ENCODE measurements at places on chromosomes 2 and 18.

DNA sequence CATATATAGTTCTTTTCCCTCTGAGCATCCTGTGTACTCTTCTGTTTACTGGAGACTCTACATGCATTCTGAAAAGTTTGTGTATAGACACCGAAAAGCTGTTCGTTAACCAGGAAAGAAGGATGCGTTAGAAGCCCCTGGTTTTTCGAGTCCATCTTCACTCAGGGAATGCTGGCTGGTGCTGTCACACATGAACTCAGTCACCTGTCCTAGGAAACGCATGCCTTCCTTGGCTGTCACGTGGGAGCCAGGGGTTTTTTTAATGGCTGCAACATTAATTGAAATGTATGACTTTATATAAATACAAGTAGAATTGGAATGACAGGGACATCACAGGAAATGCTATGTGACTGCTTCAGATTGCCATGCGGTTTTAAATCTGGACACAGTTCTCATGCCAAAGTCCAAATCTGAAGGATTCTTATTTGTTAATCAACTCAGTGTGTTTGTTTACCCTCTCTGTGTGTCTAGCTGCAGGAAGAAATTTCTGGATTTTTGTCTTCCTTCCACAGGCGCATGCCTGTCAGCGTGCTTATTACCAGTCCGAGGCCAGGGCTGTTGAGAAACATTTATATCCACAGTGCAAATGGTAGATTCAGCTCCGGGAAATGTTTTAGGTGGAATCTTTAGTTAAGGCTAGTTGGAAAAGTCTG is 2.6 kb downstream of the RAMP1 start:
- DNase-seq, result no peak

- no peak for DNase-seq
Observed at GRCh38 chr2:239558661-239559060, 157.8 kb upstream of the HDAC4 start.

GRCh38 chr2:145654746-145655145 is 1134.8 kb upstream of the ZEB2 start:
- DNase-seq, result no peak

DNA sequence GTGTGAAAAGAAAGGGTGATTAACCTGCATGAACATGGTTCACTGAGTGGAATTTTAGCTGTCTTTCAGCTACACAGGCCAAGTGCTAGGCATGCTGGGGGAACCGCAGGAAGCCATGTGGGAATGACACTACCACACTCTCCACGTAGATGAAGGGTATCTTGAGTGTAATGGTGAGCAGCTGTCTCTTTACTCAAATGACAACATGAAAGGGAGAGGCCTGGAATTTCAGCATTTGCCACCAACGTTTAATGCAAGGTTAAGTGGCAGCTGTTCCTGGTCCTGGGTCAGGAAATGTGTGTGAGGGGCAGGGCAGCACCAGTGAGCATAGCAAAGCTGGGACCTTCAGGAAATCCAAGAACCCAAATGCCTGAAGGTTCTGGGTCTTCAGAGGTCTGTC is 588.4 kb downstream of the SLC4A3 start:
- DNase-seq, result no peak

DNA sequence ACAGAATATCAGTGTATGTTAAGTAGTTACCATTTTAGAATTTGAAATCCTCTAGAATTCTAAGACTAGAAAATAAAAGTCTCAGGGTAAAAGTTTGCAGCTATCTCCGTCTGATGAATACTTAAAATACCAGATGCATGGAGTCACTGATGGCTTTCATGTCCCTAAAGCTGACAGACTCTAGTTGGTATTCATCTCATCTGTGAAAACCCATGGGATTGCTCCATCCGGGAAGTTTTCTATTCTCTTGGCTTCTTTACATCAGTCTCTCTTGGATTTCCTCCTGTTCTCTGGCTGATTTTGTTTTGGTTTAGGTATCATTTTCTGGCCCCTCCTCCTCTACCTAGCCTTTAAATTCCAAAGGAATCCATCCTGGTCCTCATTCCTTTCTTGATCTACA is 465.6 kb upstream of the POU3F3 start:
- no peak for DNase-seq

GRCh38 chr2:112251271-112251670 is 3.6 kb downstream of the ZC3H8 start:
- no peak for DNase-seq

DNA sequence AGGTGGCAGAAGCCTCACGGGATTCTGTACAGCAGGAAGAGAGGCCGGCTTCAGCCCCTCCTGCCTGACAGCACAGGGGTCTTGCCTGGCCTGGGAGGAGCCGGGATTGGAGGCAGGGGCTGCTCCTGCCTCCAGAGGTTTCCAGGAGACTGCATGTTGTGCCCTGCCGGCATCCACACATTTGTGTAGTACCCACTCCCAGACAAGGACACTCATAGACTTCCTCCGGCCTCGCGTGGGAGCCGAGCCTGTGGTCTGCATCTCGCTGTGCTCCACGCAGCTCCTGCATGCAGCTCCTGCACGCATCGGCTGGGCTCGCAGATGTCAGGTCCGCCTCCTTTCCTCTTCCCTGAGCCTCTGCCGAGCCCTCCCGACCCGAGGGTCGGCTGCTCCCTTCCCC is 34.7 kb downstream of the TPO start:
- DNase-seq, result no peak

DNA sequence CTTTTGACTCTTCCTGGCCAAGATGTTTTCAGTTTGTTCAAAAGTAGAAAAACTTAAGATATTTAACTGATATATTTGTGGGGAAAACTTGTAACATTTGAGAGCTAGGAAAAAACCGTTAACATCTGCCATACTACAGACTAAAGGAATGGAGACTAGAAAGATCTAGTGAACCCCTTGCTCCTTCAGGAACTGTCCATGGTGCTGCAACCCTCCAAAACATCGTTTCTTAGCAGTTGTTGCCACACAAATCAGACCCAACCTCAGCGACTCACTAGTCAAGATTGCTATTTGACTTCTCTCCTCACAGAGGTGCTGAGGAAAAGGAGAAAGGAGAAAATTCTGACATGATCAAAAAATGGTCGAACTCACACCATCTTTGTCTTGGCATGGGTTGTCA is 393.8 kb upstream of the LYPD1 start:
- peak; percentile 62 for DNase-seq

GRCh38 chr2:189014449-189015138 is 40.4 kb downstream of the COL3A1 start:
- DNase-seq, result no peak

GRCh38 chr2:18267501-18267900 is 293.0 kb downstream of the RDH14 start:
- DNase-seq, result no peak

DNA sequence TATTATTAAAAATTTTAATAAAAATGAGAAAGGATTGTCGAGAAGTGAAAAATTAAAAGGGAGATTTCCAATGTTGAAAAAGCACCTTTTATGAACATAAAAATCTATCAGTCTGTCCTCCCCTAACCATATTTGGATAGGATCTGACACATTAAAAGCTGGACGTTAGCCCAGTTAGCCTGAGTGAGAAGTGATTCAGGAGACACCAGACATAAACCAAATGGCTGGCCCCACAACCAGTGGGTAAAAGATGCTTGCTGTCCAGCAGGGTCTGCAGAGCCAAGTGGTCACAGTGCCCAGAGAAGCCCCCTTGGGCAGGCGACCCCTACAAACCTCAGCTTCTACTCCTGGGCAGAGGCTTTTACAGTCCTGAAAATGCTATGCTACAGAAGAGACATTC is 253.8 kb upstream of the LYPD1 start:
- no peak for DNase-seq

- no peak for DNase-seq
Observed at GRCh38 chr2:1907291-1907690, 163.0 kb upstream of the PXDN start.

DNA sequence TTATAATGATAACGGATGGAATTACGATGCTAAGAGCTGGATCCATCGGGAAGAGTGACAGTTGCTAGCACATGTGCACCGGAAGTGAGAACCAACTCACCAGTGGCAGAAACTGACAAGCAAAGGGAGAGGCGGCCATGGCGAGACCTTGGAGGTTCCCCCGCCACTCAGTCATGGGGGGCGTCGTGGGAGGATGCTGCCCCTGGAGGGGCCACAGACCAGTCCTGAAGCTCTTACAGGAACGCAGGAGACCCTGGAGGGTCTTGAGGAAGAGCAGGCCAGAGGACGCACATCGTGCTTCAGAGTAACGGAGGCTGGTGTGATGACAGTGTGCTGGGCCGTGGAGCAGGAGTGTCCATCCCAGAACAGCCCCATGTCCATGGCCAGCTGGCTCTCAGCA is 53.1 kb upstream of the KCNG2 start:
- no peak for DNase-seq

- DNase-seq, result no peak
Observed at GRCh38 chr18:45588376-45589355, 26.6 kb upstream of the SLC14A2 start.

DNA sequence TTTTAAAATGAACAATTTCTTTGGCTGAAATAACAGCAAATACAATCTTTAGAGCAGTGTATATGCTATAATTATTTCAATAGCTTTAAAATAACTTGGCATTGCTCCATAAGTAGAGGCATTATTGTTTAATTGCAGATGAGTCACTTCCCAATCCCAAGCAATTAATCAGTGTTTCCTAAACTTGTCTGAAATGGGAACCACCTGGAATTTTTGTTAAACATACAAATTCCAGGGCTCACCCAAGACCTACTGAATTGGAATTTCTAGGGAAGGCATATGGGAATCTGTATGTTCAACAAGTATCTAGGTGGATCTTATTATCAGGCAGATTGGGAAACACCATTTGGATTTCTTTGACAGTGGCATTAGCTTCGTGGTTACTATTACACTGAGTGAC is 27.1 kb upstream of the FMNL2 start:
- no peak for DNase-seq

- DNase-seq, result peak; percentile 19
Observed at GRCh38 chr2:215771241-215771640, 242.1 kb downstream of the MREG start.

DNA sequence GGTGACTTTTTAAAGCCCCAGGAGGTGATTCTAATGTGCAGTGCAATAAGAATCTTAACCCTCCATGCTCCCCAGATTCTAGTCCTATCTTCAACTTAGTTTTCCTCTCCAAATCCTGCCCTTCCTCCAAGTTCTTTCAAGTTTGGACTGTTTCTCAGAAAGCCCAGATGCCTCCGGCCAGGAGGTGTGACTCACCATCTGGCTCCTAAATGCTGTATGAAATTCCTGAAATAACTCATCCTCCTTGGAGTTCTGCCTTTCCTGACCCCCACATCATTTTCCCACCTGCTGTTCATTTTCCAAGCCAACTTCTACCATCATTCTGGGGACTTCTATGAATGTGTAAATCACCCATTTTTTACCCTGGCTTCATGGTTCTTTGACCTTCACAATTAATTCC is 118.2 kb upstream of the NOL4 start:
- no peak for DNase-seq

DNA sequence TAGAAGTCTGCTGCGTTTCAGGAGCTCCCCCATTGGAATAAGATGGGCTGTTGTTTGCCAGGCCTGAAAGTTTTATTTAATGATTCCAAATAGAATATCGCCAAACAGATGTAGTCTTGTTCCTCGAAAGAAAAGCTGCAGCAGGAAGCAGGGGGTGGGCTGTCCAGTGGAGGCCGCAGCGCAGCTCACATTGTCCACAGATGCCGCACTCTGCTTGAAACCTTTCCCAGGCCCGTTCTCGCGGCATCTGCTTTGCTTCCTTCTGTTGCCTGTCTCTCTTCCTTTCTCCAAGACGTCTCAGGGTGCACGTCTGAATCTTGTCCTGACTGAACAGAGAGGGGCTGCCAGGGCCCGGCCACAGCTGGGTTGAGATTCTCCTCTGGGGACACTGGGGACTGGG is 12.4 kb upstream of the IGFBP2 start:
- DNase-seq, result no peak

DNA sequence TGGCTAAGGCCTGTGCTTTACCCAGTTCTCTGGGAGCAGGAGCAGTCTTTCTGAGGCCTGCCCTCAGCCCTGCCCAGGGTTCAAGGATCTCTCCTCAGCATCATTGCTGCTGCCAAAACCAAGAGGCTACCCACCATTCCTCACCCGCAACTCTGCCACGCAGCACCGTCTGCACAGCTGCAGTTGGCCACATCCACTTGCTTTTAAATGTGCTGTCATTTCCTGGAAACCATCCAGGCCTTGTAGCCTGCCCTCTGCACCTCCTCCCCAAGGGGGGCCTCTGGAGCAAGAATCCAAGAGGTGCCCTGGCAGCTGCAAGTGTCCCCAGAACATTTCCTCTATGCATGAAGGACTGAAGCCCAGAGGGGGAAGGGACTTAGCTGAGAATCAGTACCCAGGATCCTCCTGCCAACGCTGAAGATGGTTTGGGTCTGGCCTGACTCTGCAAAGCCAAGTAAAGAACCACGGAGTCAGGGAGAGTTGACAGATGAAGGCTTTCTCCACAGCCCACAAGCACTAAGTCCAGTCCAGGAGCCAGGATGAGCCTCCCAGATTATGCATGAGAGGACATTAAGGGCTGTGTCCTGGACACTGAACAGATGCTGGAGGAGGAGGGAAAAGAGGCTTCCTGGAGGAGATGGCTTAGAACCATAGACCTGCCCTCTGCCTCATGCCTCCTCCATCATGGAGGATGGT is 14.9 kb downstream of the EMX1 start:
- no peak for DNase-seq

GRCh38 chr2:26850000-26850431 is 2.1 kb downstream of the DPYSL5 start:
- DNase-seq, result no peak

DNA sequence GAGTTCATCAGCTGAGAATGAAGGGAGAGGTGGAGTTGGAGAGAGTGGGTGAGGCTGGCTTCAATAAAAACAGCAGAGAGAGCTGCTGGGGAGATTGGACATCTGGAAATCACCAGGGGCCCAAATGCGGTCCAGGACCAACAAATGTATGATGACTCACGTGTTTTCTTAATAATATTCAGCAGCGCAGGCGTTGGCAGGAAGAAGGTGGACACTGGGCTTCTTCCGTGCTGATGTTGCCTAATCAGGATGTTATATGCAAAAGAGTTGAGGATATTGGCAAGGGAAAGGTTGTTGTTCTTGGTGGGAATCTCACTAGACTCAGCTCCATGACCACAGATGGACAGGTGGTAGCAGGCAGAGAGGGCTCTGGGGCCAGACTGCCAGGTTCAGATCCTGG is 12.8 kb upstream of the PLA2R1 start:
- DNase-seq, result no peak

DNA sequence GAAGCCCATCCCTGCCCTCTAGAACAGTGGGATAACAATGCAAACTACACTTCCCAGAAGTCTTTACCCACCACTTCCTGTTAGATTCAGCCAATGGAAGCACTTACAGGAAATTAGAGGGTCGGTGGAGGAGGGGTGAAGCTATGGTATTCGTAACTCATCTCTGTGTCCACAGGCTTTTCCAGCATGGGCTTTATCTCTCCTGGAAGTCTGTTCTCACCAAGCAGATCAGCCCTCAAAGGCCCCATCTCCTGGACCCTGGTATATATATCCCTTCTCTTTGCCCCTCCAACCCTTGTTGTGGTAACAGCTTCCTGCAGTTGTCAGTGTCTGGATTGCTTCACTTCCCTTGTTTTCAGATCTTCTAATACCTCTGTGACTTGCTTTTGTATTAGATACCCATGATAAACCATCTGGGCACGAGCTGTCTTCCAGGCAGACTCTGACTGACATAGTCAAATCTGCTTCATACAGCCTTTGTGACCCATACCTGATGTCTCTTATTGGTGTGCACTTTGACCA is 475.0 kb upstream of the POU3F3 start:
- peak; percentile 65 for DNase-seq

- no peak for DNase-seq
Observed at GRCh38 chr18:79797518-79798345, at the start of gene KCNG2. Gene KCNG2 (plus strand): TSS chr18:79797938. CDS start chr18:79863668, 65,730 bp downstream.

All from OCI-M1 (cell line).